Right ventricle myocardium superior (tissue), 1 donor: ENCODE measurements at places on chromosomes 7 and 10. TPM values are rescaled to one million over a fixed set of nuclear protein-coding genes. Genes with fewer than 3 reads are reported as not detected.
A peak's percentile ranks its signal among the peaks of the same experiment; 100 is the strongest.

- DNase-seq = peak; percentile 84
These were observed 59.2 kb downstream of the HK1 start for GRCh38 chr10:69337296-69338132.

The PHF14 gene
- 12.2 TPM for total RNA-seq

The OR2A1 gene
- total RNA-seq = not detected

DNA sequence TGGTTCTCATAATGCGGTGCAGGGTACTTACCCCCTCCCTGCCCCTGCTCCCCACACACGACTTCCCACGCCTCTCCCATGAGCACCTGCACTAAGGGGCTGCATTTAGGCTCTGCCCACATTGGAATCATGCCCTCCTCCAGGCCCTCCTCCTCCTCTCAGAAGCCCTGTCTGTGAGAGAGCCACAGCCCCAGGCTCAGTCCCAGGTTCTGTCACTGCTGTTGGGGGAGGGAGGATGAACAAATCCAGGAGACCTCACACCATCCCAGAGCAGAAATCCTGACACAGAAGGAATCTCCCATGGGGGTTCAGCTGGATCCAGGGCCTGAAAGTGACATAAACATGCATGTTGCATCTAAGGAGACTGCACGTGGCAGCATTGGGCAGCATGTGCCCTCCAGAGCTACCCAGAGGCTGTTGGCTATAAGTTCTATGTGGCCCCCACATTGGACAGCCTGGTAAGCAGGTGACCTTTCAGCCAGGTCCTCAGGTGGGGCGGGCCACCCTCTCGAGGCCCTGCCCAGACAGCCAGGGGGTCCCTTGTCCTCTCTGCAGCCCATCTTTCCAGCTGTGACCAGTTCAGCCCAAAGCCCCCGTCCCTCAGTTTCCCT, 1.6 kb upstream of the PILRA start:
- DNase-seq = no peak

The EXOC4 gene
- total RNA-seq = 32.5 TPM

GRCh38 chr7:21193895-21194294, 234.0 kb upstream of the SP4 start:
- no peak for DNase-seq

The SLIT1 gene
- 0.16 TPM for total RNA-seq

The SCIN gene
- 0.13 TPM for total RNA-seq

GRCh38 chr7:98992076-98992475, 113.7 kb downstream of the TRRAP start:
- DNase-seq = no peak

GRCh38 chr10:107157071-107157470, 7.4 kb downstream of the SORCS1 start:
- no peak for DNase-seq

The LRRC4 gene
- 1.9 TPM for total RNA-seq

DNA sequence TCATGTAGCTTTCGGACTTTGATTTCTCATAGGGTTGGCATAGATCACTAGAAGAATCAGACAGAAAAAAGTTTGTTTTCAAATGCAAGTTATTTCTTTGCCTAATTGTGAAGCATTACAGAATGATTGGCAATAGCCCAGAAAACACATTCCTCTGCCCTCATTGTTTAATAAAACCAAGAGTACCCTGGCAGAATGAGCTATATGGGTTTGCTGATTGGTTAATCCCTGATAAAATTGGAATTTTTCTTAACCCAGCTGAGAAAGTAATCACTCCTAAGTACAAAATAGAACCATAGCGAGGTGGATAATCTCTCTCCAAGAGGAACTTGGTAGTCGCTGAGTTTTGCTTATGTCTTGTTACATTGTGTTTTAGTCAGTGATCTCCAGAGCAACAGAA, 30.9 kb upstream of the CREB5 start:
- DNase-seq = no peak

DNA sequence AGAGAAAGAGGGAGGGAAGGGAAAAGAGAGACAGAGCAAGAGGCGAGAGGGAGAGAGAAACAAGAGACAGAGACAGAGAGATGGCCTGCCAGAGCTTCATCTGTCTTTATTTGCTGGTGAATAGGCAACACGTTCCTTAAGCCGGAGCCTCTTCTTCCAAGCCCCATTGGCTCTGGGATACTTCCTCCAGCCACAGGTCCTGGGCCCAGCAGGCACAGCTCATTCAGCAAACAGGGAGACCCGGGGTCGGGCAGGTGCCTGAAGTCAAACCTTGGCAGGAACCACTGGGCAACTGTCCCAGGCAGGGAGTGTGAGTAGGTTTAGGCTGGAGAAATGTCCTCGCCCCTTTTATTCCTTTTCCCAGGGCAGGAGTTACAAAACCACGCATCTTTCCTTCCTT, 68.2 kb downstream of the MYL10 start:
- no peak for DNase-seq

DNA sequence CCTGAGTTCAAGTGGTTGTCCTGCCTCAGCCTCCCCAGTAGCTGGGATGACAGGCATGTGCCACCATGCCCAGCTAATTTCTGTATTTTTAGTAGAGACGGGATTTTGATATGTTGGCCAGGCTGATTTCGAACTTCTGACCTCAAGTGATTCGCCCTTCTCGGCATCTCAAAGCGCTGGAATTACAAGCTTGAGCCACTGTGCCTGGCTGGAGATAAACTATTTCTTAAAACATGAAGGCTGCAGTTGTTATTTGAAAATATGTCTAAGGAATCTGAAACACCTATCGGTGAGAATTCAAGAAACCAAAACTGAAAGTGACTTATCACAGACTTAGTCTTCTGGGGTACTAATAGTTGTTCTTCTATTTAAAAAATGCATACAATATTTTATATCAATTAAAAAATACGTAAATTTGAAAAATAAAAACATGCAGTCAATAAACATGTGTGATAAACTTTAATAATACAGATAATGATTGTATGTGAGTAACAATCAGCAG, 176.9 kb upstream of the PRSS58 start:
- no peak for DNase-seq
